Stimulated activated CD4-positive, alpha-beta T cell treated with anti-CD3 and anti-CD28 coated beads, Interleukin-1b, Interleukin-23, amount 100 ng/mL, for 1 hour (primary cell): ENCODE measurements at places on chromosomes 11 and 22.

DNA sequence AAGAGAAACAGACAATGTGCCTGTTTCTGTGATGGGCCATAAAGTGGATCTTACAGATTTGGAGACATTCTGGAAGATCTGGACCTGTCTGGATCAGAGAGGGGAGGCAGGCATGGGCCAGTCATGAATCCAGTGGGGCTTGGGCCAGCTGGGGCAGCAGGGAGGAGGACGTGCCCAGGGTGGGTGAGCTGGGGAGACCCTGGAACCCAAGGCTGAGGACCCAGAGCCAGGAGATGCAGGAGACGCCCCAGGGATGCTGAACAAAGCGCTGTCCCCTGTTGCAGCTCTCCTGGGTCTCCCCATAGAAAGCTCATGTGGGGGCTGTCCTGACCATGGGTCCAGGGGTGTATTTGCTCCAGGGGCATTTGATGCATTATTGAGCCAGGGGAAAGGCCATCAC, 1.5 kb upstream of the APOBEC3A start:
- no peak for DNase-seq

GRCh38 chr22:31148953-31149627, 8.8 kb upstream of the PLA2G3 start:
- no peak for DNase-seq

- no peak for DNase-seq
These were observed 37.0 kb downstream of the MMP7 start for GRCh38 chr11:102493524-102493923.

DNA sequence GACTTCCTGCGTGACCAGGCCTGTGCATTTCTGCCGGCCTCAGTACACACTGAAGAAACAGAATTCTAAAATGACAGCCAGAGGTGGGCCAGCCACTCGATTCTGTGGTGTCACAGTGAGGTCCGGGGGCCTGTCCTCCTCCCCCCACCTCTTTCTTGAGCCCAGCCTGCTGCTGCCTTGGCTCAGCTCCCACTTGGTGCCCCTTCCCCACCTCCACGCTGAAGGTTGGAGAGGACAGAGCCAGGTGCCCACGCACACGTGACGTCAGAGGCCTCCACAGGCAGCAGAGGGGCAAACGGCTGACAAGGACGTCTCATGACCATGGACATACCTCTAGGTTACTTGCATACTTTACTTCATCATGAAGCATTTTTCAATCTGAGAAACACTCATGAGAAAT, 78.0 kb upstream of the SHANK2 start:
- DNase-seq = no peak

GRCh38 chr11:6611963-6612212, 128 bp downstream of the TAF10 start:
- no peak for DNase-seq

GRCh38 chr11:35253237-35253636, 114.3 kb downstream of the CD44 start:
- DNase-seq = no peak

GRCh38 chr11:75441804-75442132, 8.8 kb upstream of the KLHL35 start:
- DNase-seq = no peak

- DNase-seq = no peak
These were observed 57.6 kb upstream of the OLFML1 start for GRCh38 chr11:7427733-7428132.

DNA sequence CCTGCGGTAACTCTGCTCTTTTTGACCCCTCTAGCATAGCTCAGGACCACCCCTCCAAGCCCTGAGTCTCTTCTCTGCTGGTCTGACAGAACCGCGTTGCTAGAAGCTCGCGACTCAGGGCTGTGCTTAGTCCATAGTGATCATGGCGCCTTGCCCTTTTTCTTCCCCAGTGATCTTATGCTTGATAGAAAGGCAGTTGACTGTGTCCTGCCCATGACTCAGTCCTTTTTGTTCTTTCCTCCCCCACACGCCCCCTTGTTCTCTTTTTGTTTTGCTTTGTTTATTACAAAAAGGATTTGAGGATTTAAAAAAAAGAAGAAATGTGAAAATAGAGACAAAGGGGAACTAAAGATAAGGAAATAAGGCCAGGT, 17.5 kb downstream of the IL17RA start:
- DNase-seq = no peak

DNA sequence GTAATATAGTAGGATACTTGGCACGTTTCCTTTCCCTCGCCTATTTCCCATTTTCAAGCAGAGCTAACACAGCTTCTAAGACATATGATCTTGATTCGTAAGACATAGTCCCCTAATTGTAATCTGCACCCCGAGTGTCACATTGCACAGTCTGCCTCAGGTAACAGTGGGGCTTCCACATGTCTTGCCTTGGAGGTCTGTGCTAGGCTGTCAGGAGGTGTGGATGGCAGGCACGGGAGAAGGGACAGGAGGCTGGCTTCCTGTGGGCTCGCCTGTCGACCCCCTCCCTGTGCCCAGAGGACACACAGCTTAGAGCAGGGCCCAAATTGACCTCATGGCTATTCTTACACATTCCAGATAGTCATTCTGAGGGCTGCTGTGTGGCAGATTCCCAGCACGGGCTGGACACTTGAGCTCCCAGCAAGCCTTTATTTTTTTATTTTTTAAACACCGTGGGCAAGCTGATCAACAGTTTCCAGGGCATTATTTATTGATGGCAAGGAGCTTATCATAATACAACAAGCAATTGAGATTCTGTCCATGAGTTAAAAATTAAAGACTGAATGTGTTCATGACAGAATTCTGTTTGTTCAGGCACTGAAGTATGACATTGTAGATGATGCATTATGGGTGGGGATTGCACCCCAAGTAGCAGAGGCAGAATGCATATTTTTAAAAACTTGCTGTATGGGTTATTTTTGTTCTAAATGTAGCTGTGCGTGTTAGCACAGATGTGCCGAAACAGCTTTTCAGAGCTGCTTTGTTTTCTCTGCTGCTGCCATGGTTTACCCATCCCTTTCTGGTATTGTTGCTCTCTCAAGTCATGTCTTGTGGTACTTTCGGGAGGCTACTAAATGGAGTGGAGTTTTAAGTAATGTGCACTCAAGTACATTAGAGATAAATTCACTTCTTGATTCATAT, 113.0 kb downstream of the ATXN10 start:
- no peak for DNase-seq

DNA sequence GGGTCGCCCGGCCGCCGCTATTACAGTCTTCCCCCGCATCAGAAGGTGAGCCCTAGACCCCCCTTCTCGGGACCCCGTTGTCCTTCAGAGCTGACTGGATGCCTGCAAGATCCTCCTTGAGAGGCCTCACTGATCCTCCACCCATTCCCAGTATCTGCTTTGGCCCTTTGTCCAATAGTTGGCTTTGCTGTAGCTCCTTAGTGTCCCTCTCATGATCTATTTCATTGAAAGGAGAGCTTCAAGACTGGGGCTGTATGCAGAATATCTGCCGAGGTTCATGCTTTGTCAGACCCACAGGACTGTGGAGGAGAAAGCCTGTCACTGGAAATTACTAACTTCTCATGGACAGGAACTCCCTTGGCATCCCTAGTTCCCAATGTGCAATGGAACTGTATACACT, 499 bp downstream of the DLAT start:
- no peak for DNase-seq

- no peak for DNase-seq
These were observed 20.2 kb downstream of the NF2 start for GRCh38 chr22:29623553-29624169.

- no peak for DNase-seq
These were observed 486 bp downstream of the CLMP start for GRCh38 chr11:123194337-123195187.

GRCh38 chr11:116278076-116278475, 494.7 kb downstream of the BUD13 start:
- no peak for DNase-seq

DNA sequence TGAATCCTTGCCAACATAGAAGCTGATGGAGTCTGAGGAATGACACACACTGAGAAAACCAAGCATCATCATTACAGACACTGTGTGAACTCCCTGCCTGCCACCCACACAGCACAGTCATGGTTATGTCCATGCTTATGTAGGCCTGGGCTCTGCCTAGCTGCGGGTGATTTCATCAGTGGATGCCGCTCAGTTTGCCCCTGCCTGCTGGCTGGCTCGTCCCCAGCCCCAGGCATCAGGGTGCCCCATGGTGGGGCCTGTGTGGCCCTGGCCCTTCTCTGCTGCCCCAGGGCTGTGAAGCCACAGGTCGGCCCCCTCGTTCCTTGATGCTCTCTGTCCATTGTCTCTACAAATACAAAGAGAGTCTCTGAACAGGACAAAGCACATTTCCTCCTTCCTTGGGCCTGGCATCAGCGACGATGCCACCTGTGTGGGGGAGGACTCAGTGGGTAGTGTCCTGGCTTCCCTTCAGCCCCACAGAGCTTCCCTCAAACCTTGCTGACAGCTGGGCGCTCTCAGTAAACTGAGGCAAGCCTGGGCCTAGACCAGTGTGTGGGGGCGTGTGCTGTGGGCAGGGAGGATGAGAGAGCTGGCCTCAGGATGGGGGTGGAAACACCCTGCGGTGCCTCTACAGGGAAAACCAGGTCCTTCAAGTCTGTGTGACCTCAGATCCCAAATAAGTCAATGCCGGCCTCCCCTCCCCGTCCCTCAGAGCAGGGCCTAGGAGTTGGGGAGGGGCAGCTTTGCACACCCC, 20.0 kb upstream of the TUB start:
- DNase-seq = no peak

DNA sequence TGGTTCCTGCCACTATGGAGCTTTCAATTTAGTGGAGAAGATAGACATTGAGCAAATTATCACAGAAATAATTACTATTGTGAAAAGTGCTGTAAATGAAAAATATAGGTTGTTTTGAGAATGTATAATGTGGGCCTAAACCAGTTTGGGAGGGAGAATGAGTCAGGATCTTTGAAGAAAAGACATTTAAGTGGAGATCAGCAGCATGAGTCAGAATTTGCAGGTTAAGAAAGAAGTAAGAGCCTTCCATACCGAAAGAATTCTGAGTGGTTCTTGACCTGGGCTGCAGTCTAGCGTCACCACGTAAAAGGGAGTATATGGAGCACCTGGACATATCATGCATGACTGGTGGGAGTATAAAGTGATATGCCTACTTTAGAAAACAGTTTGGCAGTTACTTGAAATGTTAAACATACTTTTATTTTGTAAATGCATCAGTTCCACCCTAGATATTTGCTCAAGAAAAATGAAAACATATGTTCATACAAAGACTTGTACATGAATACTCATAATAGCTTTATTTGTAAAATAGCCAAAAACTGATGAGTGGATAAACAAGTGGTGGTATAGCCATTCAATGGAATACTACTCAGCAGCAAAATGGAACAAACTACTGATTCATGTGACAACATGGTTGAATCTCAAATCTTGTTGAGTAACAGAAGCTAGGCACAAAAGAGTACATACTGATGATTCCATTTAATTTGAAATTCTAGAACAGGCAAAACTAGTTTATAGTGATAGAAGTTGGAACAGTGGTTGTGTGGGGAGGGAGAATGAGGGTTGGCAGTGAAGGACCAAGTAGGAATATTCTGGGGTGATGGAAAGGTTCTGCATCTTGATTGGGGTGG, 99.2 kb downstream of the STIM1 start:
- no peak for DNase-seq

DNA sequence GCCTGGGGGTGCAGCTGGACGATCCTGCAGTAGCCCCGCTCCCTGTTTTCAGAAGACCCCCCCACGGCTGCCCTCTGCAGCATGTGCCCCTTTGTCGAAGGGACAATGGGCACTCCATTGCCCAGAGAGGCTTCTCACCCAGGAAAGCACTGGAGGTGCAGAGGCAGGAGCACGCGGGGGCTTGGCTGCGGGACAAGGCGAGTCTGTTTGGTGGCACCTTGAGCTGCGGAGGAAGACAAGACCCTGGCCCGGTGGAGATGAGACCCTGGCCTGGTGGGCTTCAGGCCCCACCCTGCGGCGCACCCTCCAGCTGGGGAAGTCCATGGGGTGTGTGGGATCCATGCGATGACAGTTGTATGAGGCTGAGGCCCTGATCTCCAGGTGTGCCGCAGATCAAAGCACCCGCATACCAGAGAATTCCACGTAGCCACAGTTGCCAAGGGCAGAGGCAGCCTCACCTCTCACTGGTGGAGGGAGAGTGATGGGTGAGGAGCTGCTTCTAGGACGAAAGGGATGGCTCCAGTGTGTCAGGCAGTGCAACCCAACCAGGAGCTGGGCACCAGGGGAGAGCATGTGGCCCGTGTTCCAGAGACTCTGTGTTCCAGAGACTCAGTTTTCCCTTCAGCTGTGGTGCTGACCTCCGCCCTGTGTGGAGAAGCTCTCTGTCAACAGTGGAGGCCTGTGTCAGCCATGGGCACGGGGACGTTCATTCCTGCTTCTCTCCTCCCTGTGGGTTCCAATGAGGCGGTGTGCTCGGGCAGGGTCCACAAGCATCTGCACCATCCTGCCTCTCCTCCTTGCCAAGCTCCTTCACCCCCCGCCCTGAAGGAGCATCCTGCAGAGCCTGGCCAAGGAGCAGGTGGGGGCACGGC, 10.0 kb downstream of the TBX1 start:
- no peak for DNase-seq

- no peak for DNase-seq
These were observed 8.3 kb downstream of the SMTN start for GRCh38 chr22:31089160-31090100.

DNA sequence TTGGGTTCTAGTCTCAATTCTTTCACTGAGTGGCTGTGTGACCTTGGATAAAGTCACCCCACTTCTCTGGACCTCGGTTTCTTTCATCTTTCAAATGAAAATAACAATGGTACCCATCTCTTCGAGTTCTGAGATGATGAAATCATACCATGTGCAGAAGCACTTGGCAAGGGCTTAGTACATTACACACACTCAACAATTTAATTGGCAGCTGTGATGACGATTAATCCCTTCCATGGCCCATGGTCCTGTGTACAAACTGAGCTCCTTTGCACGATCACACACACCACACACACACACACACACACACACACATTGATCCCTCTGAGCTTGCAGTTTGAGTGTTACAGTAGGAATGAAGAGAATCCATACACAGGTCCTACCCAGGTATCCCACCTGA, 103.4 kb upstream of the ASPHD2 start:
- DNase-seq = no peak

GRCh38 chr22:43900206-43900605, 8.4 kb upstream of the PNPLA5 start:
- no peak for DNase-seq

DNA sequence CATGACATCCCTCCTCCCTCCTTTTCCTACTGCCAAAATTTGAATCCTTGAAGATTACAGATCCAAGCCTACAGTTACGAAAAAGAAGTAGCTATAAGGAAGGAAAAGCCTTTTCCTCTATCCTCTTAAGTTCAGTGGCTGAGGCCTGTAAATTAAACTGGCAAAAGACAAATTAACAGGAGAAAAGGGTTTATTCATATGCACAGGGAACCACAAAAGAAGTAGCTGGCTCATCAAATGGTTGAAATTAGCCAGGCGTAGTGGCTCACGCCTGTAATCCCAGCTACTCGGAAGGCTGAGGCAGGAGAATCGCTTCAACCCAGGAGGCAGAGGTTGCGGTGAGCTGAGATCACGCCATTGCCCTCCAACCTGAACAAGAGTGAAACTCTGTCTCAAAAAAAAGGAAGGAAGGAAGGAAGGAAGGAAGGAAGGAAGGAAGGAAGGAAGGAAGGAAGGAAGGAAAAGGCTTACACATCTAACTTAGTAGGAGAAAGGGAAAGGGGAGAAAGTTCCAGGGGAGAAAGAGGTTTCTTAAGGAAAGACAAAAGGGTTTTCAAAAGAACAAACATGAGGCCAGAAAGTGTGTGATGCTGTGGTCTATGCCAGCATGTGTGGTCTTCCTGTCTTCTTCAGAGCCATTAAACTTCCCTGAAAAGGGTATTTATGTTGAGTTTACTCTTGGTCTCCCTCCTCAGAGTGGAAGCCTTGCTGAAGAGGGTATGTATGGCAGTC, 5.1 kb upstream of the SMPD1 start:
- no peak for DNase-seq
